ENCODE measurements at places on chromosomes 1 and 21.

DNA sequence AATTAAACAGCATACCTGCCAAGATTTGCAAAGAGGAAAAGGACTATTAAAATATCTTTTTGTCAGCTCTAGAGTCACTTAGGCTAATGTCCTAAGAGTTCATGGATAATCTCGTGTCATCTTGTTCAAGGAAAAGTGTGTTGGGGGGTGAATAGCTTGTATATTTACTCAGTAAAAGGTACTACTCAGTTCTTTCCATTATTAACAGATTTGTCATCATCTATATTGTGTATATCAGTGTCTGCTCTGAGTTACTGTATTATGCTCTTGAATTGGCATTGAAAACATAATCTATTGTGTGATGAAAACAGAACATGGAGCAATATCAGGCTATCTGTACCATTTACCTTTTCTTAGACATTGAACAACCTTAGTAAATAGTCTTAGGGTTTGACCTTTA, 41.9 kb downstream of the SMG7 start:
- no peak for DNase-seq

GRCh38 chr1:164858096-164858632, 299.2 kb downstream of the PBX1 start:
- DNase-seq = no peak

- DNase-seq = no peak
Measured at GRCh38 chr21:34223376-34223775, 140.4 kb upstream of the KCNE2 start.

GRCh38 chr1:46575300-46575699, 23.9 kb upstream of the KNCN start:
- DNase-seq = no peak

GRCh38 chr1:246364415-246364941, 142.6 kb downstream of the SMYD3 start:
- no peak for DNase-seq

DNA sequence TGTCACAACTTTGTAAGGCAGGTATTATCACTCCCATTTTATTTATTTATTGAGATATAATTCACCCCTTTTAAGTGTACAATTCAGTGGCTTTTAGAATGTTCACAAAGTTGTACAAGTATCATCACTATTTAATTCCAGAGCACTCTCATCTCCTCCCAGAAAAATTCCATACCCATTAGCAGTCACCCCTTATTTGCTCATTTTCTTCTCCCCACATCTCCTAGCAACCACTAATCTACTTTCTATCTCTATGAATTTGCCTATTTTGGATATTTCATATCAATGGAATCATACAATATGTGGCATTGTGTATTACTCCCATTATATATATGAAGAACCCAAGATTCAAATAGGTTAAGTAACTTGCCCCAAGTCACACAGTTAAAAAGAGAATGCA, 7.0 kb downstream of the DSTYK start:
- no peak for DNase-seq

- no peak for DNase-seq
Measured at GRCh38 chr1:203380420-203381150, 29.7 kb upstream of the FMOD start.

DNA sequence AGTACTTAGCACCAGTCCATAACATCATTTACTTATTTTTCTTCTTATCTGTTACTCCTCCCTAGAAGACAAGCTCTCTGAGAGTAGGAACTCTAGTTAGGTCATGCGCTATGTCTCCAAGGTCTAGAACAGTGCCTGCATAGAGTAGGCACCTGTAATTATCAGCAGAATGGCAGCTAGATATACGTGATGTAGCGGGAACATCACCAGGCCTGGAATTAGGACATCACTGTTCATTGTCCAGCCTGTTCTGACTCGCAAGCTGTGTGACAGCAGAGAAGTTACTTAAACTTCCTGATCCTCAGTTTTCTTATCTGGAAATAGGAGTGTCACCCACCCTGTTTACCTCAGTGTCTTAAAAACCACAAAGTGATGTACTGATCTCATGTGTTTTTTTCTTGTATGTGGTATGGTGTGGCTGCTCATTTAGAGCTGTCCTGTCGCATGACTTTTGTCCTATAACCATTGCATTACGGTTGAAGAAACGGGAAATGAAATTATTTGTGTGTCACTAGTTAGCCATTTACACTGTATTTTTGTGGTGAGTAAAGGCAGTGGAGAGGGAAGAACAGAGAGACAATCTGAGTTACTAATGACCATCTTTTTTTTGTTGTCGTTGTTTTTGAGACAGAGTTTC, 37.1 kb upstream of the EXO1 start:
- DNase-seq = no peak

DNA sequence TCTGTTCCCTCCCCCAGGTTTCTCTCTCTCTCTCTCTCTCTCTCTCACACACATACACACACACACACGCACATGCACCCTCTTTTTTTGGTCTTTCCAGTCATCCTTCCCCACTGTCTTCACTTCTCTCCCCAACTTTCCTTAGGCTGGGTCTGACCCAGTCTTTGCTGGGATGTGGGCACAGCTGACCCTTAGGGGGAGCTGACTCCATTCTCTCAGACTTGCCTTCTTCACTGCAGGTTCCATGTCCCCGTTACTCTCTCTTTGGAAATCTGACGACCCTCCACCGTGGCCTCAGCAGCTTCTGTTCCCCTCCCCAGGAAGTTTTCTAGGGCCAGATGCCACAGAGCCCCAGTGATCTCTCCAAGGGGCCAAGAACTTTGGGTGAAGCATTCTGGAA, 2.1 kb downstream of the DISP3 start:
- no peak for DNase-seq

- DNase-seq = no peak
Measured at GRCh38 chr1:59007429-59007819, 223.6 kb upstream of the JUN start.

GRCh38 chr1:238119060-238119459, 228.3 kb upstream of the ZP4 start:
- no peak for DNase-seq

DNA sequence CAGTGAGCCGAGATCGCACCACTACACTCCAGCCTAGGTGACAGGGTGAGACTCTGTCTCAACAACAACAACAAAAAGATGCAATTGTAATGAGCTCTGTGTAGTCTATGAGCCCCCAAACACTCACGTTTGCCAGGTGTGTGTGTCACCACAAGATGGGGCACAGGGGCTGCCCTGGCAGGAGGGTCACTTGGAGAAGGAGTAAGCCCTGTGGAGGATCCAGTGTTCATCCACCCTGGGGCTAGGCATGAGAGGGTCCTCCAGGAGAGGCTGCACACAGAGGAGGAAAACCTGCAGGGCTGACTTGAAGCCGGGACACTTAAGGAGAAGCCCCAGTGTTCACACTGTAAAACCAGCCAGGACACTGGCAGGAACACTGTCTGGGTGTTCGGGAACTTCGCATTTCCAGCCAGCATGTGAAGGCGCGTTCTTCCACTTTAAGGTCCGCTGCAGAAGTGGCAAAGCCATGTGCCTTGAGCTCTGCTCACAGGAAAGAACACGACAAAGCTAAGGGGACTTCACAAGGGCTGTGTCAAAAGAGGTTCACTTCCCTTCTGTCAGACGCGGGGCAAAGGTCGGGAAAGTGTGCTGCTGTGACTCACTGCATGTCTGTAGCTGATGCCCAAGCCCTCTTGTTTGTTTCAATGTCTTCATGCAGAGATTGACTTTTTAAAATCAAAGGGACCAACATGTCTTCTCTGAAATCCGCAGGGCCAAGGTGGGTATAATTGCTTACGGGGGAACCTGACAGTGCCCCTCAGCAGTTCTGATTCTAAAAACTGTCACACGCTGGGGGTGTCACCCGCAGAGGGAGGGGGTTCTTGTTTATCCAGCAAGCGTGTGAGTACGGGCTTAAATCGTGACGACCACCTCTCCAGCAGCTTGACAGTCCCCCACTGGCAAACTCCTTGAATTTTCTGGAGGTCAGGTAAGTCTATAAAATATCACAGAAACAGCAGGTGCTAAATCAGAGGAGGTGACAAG, 102.8 kb downstream of the RIPK4 start:
- DNase-seq = peak; percentile 85

DNA sequence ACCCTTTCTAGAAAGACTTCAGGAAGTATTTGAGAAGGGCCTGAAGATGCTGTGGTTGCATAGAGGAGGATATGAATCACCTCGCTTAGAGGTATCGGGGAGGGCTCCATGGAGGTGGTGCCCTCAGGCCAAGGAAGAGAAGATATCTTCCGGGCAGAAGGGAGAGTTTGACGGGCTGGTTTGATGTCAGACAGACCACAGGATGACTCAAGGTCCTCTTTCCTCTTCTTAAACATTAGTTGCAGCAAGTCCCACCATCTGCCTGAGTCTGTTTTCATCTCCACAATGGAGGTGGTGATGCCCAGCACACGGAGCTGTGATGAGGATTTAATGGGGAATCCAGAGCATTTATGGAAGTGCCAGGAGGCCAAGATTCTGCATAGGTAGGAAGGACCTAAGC, 25.1 kb upstream of the RUNX3 start:
- no peak for DNase-seq

GRCh38 chr1:150561254-150561973, 12.2 kb downstream of the ADAMTSL4 start:
- peak; percentile 97 for DNase-seq

- DNase-seq = no peak
Measured at GRCh38 chr1:204196068-204196795, at the start of gene KISS1. TSS of gene KISS1 (minus strand) at chr1:204196491. CDS start at chr1:204192876, 3,615 bp downstream.

- DNase-seq = peak; percentile 87
Measured at GRCh38 chr1:229064320-229065168, 206.4 kb upstream of the RAB4A start.

DNA sequence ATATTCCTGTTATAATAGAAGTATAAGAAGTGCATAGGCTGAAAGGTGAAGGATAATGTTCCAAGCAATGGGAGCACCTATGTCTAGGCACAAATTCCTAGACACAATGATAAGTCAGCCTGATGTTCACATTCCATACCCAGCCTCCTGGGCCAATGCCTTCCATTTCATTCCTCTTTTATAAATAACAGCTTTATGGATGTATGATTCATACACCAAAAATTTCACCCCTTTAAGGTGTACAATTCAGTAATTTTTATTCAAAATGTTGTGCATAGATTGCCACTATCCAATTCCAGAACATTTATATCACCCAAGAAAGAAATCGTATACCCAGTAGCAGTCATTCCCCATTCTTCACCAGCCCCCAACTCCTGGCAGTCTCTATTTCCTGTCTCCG, 118.8 kb downstream of the BRINP2 start:
- DNase-seq = no peak

DNA sequence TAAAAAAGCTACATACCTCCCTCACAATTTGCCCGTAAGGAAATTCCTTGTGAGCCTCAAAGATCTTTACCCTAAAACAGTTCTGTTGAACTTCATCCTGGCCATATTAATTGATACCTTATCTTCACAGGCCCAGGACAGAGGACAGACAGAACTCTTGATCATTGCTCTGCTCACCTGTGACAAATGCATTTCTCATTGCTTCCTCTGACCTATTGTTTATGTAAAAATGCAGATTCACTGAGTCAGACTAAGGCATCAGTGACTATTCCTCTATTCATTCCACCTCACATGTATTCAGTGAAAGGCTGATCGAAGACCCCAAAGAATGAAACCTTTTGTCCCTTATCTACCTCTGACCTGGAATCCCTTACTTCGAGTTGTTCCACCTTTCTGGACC, 61.0 kb downstream of the BACH1 start:
- DNase-seq = no peak

GRCh38 chr1:158686111-158687009, at the start of gene SPTA1:
TSS of gene SPTA1 (minus strand) at chr1:158686715. CDS start at chr1:158686517, 198 bp downstream.
- no peak for DNase-seq

DNA sequence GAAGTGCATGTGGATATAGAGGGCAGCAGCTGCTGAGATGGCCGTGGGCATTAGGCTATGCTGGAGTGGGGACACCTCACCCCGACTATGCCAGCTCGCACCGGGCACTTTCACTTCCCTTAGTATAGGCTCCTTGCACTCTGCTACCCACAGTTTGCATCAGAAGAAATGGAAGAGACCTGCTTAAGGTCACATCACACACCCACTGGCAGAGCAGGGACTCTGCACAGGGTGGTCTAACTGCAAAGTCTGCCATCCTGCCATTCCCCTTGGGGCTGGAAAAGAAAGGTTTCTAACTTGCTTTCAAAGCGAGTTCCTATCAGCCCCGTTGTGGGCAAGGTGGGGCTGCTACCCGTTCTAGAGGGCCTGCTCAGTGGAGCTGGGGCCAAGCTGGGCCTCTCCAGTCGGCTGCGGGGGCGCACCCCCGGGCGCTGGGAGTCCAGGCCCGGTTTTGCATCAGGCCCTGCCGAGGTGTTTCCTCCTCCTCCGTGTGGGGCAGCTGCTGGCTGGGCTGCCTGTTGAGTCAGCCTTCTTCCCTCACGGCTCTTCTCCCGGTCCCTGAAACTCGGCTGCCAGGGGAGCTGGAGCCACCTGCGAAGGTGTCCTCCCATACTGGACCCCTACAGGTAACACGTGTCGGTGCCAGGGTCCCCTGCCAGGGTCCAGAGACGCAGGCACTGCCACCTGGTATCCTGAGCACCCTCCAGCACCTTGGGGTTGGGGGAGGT, at the start of gene SYTL1:
SYTL1 (plus strand) TSS at position 498 of the 728 bp plus-strand sequence. CDS start 3,313 bp downstream, outside the sequence.
- DNase-seq = no peak

- DNase-seq = no peak
Measured at GRCh38 chr1:11559591-11559970, 80.6 kb downstream of the DISP3 start.

DNA sequence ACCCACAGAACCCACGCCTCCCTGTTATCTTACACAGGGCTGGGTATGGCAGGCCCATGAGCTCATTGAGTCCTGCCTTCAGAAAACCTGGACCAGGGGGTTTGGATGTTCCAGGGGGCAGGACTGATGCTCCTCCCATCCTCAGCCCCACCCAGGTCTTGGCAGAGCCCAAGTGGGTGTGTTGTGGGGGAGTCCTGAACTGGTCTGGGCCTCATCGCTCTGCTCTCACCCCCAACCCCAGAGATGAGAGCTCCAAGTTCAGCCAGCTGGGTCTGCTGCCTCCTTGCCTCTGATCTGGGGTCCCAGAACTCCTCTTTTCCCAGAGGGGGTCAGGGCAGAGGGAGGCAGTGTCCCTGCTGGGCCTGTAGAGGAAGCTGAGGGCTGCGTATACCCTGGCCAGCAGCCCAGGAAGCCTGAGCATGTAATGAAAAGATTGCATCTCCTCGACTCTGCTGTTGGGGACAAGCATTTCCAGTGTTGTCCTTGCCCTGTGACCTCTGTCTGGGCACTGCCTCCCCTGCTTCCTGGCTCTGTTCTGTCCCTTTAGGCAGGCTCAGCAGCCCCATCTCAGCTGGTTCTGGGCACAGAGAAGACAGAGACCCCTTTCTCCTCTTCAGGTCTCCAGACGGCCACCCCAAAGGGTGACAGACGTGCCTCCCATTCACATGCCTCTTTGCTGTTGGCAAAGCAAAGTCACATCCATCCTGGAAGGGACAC, 54.7 kb upstream of the EPS8L3 start:
- no peak for DNase-seq

DNA sequence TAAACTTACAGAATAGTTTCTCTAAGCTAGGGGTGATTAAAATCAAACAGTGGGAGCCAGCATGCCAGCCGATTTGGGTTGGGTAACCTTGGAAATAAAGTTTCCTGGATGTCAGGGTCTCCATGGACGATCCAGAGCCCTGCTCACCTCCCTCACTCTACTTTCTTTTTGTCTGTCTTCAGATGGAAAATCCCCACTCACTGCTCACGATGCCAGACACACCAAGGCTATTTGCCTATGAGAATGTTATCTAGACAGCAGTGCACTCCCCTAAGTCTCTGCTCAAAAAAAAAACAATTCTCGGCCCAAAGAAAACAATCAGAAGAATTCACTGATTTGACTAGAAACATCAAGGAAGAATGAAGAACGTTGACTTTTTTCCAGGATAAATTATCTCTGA, 13.9 kb downstream of the SLAMF7 start:
- no peak for DNase-seq

- no peak for DNase-seq
Measured at GRCh38 chr21:26845066-26845758, at the start of gene ADAMTS1. TSS of gene ADAMTS1 (minus strand) at chr21:26845409. CDS start at chr21:26844954, 455 bp downstream.

Data from LoVo (cell line).